CD8-positive, alpha-beta memory T cell (primary cell): ENCODE measurements at places on chromosomes 5 and 9. TPM values are rescaled to one million over a fixed set of nuclear protein-coding genes. Genes with fewer than 3 reads are reported as not detected.

The PTPN3 gene
- polyA plus RNA-seq = not detected

The DNAJB5 gene
- 2.4 TPM for polyA plus RNA-seq

The INSL4 gene
- polyA plus RNA-seq = not detected

The SPINK1 gene
- polyA plus RNA-seq = not detected

The FSTL4 gene
- not detected for polyA plus RNA-seq

The ITGA2 gene
- polyA plus RNA-seq = 0.51 TPM

The AP3S1 gene
- polyA plus RNA-seq = 77.5 TPM

The SOX30 gene
- 0.28 TPM for polyA plus RNA-seq

The PPP3R2 gene
- not detected for polyA plus RNA-seq

The ANKRD55 gene
- polyA plus RNA-seq = not detected

The CCL28 gene
- 7.5 TPM for polyA plus RNA-seq

The OCLN gene
- 0.14 TPM for polyA plus RNA-seq

The C9 gene
- polyA plus RNA-seq = not detected

The RBM18 gene
- 26.2 TPM for polyA plus RNA-seq

The TMEM232 gene
- polyA plus RNA-seq = 0.25 TPM

The GPR151 gene
- polyA plus RNA-seq = not detected

The GPR150 gene
- 2.8 TPM for polyA plus RNA-seq

The ANGPTL2 gene
- not detected for polyA plus RNA-seq

The HAVCR2 gene
- polyA plus RNA-seq = 7.5 TPM

The STK32A gene
- polyA plus RNA-seq = not detected

The WWC1 gene
- polyA plus RNA-seq = 0.52 TPM

The NR2F1-AS1 gene
- not detected for polyA plus RNA-seq

The LEAP2 gene
- 0.93 TPM for polyA plus RNA-seq

The TJP2 gene
- polyA plus RNA-seq = 2.1 TPM

The SLC6A19 gene
- not detected for polyA plus RNA-seq

The GARIN3 gene
- polyA plus RNA-seq = not detected

The SLC36A3 gene
- polyA plus RNA-seq = not detected

The PCAT7 gene
- polyA plus RNA-seq = not detected

The CDH9 gene
- polyA plus RNA-seq = not detected

The SLCO6A1 gene
- polyA plus RNA-seq = not detected

The SPATA31D4 gene
- not detected for polyA plus RNA-seq

The SGCD gene
- 0.14 TPM for polyA plus RNA-seq

The ZNF354C gene
- polyA plus RNA-seq = 0.87 TPM

The SCAMP1 gene
- polyA plus RNA-seq = 36.2 TPM

The KIF20A gene
- polyA plus RNA-seq = 0.13 TPM

The DBH gene
- polyA plus RNA-seq = not detected

The DMRT3 gene
- not detected for polyA plus RNA-seq

The TICAM2 gene
- polyA plus RNA-seq = 0.29 TPM

The ASPN gene
- not detected for polyA plus RNA-seq

The TMEM174 gene
- not detected for polyA plus RNA-seq

The PCDHB11 gene
- not detected for polyA plus RNA-seq

The TMEM215 gene
- not detected for polyA plus RNA-seq

The ASS1 gene
- not detected for polyA plus RNA-seq

The FAM221B gene
- polyA plus RNA-seq = not detected

The C5orf52 gene
- polyA plus RNA-seq = not detected

The GRXCR2 gene
- polyA plus RNA-seq = not detected

The CER1 gene
- not detected for polyA plus RNA-seq

The PCDHB16 gene
- polyA plus RNA-seq = not detected

The RALGDS gene
- polyA plus RNA-seq = 78.0 TPM

The CNTLN gene
- polyA plus RNA-seq = not detected

The NUDT2 gene
- 24.6 TPM for polyA plus RNA-seq

The TDRD7 gene
- 8.0 TPM for polyA plus RNA-seq

The IFNB1 gene
- not detected for polyA plus RNA-seq
